ENCODE measurements at places on chromosomes 4 and X.

DNA sequence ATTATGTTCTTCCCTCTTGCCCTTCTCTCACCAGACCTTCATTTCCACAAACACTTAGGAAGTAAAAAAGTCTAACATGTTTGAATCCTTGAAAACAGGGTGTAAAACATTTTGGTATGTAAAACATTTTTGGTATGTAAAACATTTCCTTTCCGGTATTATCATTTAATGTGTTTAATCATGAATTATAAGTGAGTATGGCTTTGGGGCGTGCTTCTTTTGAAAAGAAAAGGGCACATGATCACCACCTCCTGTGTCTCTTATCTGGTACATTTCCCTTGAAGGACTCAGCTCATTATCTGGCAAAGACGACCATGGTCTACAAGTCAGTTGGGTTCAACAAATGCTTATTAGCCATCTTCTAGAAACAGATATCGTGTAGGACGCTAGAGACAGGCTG lies 283.6 kb downstream of the FRMPD4 start:
- no peak for DNase-seq

GRCh38 chrX:42505016-42505415 lies 272.9 kb downstream of the PPP1R2C start:
- no peak for DNase-seq

DNA sequence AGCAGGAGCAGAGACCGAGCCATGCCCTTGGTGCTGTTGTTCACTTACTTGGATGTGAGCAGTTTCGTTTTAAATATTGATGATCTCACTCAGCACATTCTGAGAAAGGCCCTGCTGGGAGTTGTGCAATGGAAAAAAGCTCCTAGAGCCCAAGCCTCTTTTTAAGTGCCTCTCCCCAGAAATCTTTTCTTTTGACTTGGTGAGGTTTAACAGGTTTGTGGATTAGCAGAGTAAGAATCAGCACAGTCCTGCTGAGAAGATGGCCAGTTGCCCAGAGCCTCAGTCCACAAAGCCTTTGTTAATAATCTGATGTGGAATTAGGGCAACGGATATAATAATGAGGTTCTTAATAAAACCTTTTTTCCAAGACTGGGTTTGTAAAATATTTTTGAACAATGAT lies 157.5 kb upstream of the ATP6AP2 start:
- no peak for DNase-seq

- no peak for DNase-seq
Measured at GRCh38 chrX:17544821-17545220, 169.8 kb downstream of the NHS start.

GRCh38 chrX:45557387-45557786 lies 356.7 kb upstream of the DIPK2B start:
- no peak for DNase-seq

- DNase-seq, result peak; percentile 6
Measured at GRCh38 chr4:8770518-8771257, 101.0 kb downstream of the HMX1 start.

GRCh38 chrX:118720058-118720707 lies 7.2 kb upstream of the IL13RA1 start:
- no peak for DNase-seq

DNA sequence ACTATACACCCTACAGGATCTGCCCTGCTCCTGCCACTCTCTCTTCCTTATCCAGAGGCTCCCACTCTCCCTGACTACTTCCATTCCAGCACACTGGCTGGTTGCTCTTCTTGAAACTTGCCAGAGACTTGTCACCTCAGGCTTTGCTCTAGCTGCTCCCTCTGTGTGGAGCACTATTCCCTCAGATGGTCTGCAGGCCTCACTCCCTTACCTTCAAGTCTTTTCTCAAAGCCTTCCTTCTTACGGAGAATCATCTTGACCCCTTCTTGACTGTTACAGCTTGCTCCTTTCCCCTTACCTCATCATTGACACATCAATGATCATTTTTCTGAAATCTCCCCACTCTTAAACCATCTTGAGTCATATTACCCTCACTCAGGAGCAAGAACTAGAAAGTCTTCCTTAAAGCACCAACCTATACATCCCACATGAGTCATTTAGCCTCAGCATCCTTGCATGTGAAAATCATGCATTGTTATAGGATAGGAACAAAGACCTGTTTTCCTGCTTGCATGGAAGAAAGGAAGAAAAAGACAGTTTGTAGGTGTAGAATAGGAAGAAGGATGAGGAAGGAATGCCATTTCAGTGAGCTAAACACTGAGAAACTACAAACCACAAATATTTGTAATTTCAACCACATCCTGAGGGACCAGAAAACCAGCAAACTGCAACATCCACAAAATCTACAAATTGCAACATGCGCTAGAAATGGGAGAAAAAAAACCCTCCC lies 55.7 kb downstream of the ANTXR2 start:
- DNase-seq, result no peak

GRCh38 chr4:80927420-80927819 lies 103.1 kb upstream of the BMP3 start:
- no peak for DNase-seq

- no peak for DNase-seq
Measured at GRCh38 chr4:6474053-6474568, 1.7 kb upstream of the PPP2R2C start.

DNA sequence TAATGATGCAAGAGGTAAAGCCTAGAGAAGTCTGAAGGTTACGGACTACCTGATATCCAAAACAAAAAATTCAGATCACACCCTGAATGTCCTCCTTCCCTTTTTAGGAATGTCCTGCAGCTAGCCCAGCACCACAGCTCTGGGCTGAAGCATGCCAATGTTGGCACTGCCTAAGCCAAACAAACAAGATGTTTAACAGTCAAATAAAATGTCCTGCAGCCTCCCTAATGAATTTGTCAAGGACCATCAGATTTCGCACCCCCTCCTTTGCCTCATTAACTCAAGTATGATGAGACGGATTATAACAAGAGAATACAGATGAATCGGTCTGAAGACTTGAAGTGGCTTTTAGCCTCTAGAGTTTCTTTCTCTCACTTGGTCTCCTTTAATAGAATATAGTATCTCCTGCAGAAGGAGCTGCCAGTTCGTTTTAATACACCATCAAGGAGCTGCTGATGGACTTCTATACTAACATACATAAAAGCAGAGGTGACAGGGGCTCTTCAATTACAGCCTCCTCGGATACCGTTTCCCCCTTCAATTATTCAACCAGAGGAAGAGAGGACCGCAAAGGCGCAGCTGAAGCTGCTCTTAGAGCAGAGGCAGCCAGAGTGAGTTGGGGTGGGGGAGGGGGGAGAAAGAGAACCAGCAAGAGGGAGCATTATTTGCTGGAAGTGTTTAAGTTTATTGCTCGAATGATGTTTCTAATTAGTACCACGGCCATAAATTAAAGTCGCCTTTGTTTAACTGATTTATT lies 3.0 kb upstream of the MAB21L2 start:
- no peak for DNase-seq

- DNase-seq, result no peak
Measured at GRCh38 chr4:105944540-105944939, 49.3 kb downstream of the NPNT start.

- no peak for DNase-seq
Measured at GRCh38 chr4:157045507-157046127, 30.3 kb upstream of the GLRB start.

DNA sequence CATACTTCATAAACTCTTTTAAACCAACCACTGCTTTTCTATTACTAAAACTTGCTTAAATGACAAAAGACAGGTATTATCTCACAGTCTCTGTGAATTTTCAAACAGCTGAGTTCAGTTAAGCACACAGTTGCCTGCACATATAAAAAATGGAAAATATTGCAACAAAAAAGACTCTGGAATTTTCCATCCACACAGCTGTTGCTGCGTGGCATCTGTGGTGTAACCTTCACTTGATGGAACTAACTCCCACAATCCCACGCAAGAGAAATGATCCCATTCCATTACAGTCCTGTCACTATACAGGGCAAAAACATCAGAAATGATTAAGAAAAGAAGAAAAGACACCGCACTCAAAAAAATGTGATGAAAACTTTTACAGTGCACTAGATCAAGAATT lies 149.8 kb upstream of the TBL1X start:
- no peak for DNase-seq

DNA sequence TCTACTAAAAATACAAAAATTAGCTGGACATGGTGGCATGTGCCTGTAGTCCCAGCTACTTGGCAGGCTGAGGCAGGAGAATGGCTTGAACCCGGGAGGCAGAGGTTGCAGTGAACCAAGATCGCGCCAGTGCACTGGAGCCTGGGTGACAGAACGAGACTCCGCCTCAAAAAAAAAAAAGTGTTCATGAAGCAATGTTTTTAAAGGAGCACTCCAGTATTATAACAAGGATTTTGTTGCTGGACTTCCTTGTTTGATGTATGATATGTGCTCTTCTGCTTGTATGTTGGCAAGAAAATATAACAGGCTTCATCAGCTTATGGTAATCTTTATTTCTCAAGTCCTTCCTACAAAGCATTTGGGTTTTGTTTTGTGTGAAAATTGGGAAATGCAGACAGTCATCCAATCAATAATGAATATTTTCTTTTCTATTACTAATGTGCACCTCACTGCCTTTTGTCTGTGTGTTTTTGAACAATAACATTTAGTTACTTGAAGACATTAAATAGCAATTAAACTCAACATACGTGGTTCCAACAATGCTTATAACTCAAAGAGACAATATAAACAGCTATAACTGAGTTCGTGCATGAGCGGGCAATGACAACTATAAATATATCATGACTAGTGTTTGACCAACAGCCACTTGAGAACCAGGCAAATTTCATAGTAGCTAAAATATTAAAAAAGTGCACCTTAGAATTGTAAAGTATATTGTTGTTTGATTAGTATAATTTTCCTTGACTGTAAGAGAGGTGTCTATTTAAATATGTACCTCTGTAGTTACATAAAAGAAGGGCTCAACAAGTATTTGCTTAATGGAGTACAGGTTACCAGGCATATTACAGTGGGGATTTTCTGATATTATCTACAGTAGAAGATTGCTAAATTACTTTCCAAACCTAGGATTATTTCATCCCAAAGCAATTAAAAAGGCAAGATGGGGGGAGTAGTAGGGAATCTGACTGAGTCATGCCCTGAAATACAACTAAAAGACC lies 210.7 kb downstream of the PPP3CA start:
- no peak for DNase-seq

- DNase-seq, result no peak
Measured at GRCh38 chr4:153962311-153963039, 173.6 kb upstream of the SFRP2 start.

DNA sequence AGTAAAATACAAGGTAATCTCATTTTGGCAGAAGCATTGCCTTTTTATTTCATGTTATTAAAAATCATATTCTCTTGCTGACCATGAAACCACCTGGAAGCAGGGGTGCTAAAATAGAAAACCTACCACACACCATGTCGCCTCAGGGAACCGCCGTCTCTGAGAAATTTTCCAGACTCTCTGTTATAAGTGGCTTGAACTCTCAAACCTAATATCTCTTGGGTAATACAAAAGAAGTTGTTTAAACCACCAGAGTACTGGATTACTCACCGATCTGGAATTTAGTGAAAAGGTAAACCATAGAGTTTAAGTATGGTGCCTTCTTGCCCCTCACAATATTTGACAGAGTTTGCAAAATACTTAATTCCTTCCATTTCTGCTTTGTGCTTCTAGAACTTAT lies 27.7 kb downstream of the ENPP6 start:
- no peak for DNase-seq

DNA sequence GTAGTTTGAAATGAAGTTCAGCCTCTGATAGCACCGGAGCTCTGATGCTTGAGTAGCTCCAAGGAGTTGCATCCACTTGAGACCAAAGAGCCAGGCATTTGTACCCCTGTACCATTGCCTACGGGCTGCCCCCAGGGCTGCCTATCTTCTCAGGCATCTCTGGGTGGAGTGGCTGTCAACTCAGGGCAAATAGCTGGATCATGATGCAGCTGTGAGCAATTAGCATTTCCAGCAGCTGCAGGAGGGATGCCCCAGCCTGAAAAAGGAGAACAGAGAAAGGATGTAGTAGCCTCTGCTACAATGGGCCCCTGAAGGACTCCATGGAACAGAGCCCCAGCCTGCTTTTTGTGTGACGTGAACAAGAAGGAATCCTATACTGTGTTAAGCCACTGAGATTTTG lies 492.6 kb downstream of the BCOR start:
- no peak for DNase-seq
